MM.1S (cell line): ENCODE measurements at places on chromosomes 7 and 10.

DNA sequence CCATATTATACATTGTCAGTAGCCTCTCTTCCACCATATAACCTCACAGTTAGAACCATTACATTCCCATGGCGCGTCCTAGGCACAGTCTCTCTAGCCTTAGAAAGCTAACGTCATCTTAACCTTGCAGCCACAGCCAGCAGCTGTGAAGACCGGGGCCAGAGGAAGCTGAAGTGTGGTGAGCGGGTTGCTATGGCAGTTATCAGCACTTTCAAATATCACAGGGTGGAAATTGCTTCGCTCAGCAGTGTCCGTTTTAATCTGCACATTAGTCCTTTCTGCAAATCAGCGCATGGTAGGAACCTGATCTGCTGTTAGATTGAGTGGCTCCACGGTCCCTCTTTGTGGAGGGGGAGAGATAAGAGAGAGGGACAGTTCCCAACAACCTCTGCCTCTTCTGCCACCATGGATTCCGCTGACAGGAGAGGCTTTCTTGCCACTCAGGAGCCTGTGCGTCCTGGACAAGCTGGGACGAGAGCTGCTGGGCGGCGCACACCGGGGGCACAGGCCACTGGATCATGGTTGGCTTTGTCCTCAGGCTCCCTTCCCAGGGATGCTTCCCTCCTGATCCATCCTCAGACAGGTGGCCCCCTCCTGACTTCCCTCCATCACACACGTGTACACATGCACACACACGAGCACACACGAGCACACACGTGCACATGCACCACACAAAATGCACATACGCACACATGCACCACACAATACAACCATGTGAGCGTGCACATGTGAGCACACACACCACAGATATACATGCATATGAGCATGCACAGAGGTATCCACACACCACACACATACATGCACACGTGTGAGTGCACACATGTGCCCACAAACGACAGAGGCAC is 93.8 kb downstream of the WDR37 start:
- no peak for DNase-seq

DNA sequence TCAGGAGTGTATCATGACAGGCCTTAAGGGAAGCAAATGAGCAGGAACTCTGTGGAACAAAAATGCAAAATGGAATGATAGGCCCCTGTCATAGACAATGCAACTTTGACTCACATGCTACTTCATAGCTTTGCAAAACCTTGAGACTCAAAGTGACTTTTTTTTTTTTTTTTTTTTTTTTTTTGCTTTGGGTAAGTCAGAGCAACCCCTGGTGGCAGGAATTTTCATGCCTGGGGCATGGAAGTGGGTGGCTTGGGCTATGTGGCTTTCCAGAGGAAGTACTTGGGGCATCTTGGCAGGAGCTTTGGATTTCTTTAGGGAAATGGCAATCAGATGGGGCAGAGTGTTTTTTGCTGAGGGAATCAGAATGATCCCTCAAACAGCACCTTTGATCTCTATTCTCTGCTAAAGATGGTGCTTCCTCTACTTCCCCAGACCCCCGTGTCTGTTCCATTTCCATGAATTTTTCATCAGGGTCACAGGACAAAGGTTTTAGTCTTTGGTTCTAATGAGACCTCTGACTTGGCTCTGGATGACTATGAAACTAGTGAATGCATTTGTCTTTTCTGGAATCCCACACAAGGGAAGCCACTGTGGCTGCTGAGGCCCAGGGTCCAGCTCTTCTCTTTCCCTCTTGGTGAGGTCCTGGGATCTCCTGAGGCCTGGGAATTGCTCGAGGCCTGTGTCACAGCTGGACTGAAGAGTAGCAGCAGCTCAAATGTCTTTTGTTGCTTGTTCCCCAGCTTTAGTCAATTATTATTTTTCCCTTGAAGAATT is 62.8 kb downstream of the TACC2 start:
- no peak for DNase-seq

DNA sequence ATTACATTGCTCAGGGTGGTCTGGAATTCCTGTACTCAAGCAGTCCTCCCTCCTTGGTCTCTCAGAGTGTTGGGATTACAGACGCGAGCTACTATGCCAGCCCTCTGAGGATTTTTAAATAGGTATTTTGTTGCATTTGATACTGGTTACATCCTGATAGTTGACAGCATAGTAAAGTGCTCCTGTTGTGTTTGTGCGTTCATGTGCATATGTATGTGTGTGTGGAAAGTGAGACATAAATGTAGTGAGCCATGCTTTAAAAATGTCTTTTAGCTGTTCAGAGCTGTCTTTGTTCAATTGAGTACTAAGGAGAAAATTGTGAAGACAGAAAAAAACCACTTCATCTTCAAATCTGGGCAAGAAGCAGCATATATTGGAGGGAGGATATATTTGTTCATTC is 27.8 kb downstream of the ZNRF2 start:
- DNase-seq: no peak

GRCh38 chr10:61992059-61992460 is 90.6 kb downstream of the ARID5B start:
- no peak for DNase-seq

DNA sequence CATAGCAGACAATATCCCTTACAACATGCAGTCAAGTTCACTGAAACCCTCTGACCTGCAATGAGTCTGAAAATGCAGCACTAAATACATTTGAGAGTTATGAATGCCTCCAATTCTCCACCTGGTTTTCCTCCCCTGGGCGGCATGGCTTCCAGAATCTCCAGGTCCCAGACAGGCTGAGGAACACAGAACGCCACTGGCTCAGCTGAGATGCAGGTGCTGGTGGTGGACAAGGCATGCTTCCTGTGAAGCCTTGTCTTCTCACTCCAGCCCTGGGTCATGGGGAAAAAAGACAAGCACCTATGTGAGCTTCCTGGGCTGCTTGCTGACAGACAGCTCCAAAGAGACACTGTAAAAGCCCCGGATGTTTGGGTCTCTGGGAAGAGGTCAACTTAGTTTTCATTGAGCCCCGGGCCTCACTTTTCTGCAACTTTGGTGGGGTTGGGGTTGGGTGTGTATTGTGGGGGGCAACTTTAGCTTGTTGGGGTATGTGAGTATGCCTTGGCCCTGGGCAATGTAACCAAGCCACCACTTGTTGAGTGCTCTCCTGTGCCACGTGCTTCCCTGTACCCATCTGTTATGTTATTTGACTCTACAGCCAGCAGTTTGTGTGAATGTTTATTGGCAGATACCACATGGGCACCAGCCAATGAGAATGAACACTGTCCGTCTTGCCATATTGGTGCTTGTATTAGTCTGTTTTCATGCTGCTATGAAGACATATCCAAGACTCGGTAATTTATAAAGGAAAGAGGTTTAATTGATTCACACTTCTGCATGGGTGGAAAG is 127.8 kb downstream of the EMX2 start:
- DNase-seq: no peak

DNA sequence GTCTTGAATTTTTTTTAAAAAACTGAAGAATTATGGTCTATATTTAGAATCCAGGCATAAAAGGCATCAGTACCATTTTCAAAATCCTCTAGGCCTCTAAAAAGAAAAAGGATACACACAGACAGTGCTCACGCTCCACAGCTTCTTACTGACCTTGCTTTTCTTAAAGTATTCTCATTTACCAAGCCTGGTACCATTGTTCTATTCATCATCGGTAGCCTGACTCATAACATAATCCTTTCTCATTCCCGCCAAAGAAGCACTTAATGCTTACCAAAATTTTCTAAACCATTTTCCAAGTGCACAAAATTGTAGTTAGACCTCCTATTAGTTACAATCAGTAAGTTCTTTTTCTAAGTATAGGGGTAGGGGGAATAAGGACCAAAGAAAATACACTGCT is 54.6 kb downstream of the ATE1 start:
- no peak for DNase-seq

DNA sequence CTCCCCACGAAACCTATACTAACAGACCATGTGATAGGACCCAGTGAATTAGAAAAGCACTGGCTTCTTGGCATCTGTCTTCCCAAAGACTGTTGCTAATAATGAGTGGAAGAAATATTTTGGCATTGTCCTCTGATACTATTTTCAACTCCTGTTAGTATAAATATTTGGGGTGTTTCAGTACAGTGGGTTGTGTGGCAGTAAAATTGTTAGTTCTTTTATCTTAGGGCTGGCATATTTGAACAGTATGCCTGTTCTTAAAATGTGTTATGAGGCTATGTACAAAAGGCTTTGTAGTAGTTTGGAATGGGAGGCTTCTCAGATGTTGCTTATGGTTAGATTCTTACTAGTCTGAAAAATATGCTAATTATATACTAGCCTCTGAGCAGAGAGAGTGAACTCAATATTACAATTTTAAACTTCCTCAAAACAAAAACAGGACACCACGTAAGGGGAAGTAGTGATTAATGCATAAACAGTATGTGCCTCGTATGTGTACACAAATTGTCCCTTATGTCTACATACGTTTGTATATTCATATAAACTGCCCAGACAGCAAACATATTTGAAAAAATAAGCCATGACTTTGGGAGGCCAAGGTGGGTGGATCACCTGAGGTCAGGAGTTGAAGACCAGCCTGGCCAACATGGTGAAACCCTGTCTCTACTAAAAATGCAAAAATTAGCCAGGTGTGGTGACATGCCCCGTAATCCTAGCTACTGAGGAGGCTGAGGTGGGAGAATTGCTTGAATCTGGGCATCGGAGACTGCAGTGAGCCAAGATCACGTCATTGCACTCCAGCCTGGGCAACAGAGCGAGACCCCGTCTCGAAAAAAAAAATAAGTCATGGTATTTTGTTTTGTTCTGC is 115.4 kb downstream of the ARID5B start:
- DNase-seq: no peak

DNA sequence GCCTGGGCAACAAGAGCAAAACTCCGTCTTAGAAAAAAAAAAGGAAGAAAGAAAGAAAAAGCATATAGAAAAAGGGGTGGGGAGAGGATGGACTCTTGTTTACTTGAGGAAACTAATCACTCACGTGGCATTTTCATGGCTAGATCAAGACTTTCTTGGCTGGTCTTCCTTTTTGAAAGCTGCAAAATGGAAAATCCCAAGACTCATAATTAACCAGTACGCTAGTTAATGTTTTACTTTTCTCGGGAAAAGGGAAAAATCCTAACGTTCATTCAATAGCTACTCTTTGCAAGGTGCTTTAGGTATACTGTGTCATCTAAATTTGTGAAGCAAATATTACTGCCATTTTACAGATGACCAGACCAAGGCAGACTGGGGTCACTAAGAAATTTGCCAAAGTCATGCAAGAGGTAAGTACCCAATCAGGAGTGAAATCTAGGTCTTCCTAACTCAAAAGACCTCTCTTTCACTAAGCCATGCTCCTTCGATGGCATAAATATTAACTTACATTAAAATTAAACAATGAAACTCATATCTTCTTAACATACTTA is 24.4 kb downstream of the NAPEPLD start:
- DNase-seq: no peak

DNA sequence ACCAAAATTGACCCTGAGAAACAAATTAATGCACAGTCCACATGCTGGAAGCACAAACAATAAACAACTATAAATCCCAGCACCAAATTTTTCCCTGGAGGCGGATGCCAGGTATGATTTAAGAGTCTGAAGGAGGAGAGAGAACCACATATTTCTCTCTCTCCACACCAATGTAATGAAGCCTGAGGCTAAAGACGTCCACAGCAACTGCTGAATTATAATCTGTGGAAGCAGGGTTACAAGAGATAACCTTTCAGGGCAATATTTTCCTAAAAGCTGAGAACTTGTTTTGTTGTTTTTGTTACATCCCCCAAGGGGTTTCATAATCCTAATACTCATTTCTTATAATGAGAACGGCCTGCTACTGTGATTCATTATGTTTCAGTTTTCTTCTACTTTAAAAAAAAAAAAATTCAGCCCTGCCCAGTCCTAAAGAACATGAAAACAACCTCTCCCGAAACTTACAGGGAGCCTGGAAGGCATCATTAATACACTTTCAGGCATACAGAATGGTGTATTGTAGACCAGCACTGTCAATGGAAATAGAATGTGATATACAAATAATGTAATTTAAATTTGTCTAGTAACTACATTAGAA is 48.5 kb upstream of the ABLIM1 start:
- no peak for DNase-seq
